Stimulated activated CD4-positive, alpha-beta T cell treated with anti-CD3 and anti-CD28 coated beads, Interleukin-4, amount 100 ng/mL, for 48 hours (primary cell): ENCODE measurements at places on chromosomes 5 and 9.

DNA sequence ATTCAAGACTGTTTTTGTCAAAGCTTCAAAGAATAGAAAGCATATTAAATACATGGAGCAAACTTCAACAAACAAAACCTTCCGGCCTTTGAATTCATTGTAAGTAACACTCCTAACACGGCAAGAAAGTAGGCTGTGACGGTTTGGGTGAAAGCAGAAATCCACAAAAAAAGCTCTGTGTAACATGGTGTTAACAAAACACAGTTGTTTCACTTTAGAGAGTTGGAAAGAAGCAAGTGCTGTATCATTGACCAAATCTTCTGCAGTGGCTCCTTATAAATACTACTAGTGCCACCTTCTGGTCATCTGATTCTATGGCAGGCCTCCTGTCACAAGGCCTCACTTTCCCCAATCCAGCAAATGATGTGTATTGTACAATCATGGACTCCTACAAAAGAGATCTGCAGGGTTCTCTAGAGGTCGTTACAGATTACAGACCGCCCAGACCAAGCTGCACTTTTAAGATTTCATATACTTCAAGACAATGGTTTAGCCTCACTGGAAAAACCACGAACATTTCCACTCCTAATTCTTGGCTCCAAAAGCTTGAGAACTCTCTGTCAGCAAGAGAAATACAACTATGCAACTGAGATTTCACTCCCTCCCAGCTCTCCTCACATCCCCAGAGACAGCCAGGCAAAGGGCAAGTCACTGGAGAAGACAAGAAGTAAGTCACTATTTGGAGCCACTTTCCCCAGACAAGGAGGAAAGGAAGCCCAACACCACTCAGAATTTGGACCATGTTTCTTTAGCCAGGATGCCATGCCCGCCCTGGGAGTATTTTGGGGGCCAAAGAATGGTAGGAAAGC, 196.2 kb downstream of the DTWD2 start:
- DNase-seq, result no peak

DNA sequence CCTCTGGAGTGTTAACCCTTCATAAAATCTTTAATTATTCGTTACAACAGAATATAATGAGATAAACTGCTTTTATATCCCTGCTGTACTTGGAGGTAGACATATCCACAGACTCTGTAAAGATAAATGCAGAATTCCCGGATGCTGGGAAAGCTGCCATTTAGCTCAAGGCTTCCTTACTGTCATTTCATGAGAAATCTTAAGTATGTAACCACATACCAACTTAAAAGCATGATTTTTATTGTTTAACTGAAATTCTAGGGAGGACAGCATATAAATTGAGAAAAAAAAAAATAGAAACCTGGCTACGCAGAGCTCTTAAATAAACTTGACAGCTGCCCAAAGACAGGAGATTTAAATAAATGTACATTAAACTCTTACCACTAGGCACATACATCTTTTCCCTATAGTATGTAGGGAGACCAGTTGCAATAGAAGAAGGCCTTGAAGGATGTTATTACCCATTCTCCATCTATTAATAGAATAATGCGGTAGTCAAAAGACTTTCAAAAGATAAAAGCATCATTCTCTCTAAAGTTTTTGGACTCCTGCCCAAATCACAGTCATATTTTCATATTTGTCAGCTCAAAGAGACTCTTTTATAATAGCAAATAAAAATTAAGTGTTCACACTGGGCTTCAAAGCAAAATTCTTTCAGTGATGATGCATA, 373.8 kb downstream of the NDUFS4 start:
- DNase-seq, result no peak

DNA sequence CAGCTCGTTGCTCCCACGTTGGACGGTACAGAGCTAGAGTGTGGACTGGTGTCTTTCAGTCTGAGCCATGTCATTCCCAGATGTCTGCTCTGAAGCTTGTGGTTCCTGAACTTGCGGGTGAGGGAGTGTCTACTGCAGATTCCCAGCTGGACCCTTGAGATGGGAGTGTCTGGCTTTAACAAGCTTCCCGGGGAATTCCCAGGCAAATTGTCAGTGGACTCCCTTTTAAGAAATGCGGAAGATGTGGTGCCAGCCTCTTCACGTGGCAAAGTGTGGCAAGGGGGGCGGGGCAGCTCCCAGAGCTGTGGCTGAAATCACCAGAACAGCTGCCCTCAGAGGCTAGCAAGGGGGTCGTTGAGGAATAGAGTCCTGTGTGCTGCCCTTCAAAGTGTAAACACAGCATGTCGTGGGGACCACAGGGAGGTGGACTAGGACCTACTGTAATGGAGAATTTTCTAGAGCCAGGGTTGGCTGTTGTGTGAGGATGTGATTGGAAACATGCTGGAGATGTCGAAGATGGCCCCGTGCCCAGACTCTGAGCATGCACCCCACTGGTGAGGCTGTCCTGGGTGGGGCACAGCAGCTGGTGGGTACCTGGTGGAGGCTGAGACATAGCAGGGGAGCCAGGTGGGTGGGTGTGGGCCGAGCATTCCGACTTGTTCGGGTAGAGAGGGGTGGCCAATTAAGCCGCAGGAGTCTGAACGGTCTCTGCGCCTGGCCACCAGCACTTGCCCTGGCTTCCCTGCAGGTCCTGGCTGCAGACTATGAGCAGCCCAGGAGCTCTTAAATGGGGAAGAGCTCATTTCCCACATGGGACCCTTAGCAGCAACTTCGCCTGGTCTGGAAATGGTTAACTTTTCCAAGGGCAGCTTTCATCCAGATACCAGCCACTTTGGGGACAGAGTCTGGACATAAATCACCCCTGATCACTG, 37.4 kb downstream of the PRRX2 start:
- no peak for DNase-seq

DNA sequence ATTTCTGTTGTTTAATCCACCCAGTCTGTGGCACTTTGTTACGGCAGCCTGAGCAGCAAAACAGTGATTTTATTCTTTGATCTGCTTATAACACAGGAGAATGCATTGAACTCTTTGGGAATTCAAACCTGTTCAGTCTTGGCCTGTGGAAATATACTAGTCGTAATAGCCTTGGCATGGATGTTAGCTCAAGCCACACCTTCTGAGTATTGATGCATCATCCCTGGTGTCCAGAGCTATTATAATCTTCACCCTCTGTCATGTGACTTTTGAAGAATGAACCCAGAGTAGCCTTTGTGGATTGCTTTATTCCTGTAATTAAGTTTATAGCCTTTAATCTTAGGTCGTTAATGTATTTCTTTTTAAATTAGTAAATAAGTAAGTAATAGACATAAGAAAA, 50.8 kb upstream of the TEX48 start:
- DNase-seq, result no peak

GRCh38 chr5:86716121-86716520, 98.4 kb downstream of the COX7C start:
- no peak for DNase-seq

GRCh38 chr9:124749781-124750180, 21.3 kb downstream of the NR6A1 start:
- no peak for DNase-seq

DNA sequence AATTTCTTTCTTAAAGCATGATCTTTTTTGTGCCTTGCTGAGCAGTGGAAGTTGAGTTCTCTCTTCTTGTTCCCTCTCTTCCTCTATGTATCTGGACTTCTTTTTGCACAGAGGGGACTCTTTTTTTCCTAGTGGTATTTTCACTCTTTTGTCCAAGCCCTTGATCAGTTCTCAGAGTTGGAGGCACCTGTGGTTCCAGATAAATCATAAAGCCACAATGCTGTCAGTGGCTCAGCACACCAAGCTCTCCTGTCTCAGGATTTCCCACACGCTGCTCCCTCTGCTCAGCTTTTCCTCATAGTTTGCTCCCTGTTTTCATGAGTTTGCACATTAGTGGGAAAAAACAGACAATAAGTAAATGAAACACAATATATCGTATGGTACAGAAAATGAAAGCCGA, 110.3 kb upstream of the ZNF608 start:
- no peak for DNase-seq

DNA sequence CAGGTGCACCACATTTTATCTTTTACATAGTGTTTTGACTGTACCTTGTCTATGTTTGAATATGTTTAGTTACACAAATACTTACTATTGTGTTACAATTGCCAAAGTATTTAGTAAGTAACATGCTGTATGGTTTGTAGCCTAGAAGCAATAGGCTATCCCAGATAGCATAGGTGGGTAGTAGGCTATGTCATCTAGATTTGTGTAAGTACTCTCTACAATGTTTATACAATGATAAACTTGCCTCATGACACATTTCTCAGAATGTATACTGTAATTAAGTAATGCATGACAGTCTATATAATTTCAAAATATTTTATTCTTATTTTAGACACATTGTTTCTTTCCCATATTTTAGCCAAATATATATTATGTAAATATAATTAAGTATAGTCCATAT, 836.8 kb upstream of the CDH9 start:
- DNase-seq, result no peak

- DNase-seq, result no peak
These were observed 70.3 kb downstream of the ZSWIM6 start for GRCh38 chr5:61402244-61402823.

GRCh38 chr5:76337953-76338451, 65.1 kb upstream of the IQGAP2 start:
- DNase-seq, result peak; percentile 14

DNA sequence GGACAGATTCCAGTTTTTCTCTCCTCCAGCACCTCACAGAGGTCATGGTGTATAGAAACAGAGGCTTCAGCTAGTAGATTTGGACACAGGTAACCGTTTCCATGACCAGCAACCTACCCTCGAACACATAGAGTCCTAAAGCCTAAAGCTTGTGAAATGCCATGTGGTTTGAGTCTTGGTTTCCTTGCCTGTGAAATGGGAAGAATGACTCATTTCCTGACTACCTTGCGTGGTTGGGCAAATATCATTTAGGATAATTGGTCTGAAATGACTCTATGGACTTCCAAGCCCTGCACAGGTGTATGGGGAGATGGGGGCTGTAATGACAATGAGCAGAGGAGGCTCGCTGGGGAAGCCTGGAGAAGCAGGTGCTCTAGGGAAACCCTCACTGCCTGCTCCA, 134.6 kb downstream of the TTLL11 start:
- no peak for DNase-seq

GRCh38 chr9:68417762-68418161, 61.4 kb downstream of the PGM5 start:
- no peak for DNase-seq

DNA sequence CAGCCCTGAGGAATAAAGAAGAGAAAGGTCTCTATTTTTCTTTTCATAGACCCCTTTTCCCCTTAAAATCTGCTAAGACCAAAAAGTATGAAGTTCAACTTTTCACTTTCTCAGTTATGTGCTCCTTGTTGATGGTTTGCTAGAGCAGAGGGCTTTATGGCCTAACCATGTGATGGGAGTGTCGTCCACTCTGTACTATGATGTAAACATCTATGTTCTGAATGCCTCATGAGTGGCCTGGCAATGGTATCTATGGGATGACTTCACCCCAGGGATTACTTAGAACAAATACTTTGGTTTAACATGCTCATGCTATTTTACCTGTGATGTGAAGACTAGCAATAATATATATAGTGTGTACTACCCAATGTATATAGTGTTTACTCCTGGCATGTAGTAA, 43.7 kb upstream of the MIER3 start:
- DNase-seq, result no peak

GRCh38 chr5:67196537-67197059, at the start of gene CD180:
Gene CD180, minus strand, starts transcription at chr5:67196799. Its CDS starts 158 bp downstream, at chr5:67196641.
- DNase-seq, result no peak

GRCh38 chr5:37533851-37534250, 154.7 kb downstream of the WDR70 start:
- DNase-seq, result no peak

DNA sequence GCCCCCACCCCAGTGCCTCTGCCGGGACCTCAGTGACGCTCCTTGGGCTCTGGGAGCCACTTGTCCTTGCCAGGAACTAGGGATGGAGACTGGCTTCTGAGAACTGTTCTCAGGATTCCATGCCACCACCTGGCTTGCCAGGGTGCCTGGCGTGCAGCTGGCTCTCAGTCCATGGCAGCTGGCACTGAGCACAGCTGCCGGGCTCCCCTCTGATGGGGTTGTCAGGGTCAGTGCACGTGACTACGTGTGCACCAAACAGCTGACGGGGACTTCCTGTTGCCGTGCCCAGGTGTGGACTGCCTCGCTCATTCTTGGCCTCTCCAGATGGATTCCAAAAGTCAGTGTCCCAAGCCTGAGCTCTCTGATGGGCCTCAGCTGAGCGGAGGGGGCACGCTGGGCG, 9.4 kb downstream of the KCNT1 start:
- DNase-seq, result no peak

GRCh38 chr5:6868575-6869215, 155.5 kb downstream of the TENT4A start:
- no peak for DNase-seq

GRCh38 chr5:80275347-80275746, 19.5 kb upstream of the SERINC5 start:
- no peak for DNase-seq

GRCh38 chr5:97383996-97384395, 200.9 kb upstream of the RIOK2 start:
- DNase-seq, result no peak

GRCh38 chr9:110329639-110330230, 7.9 kb downstream of the TXNDC8 start:
- DNase-seq, result no peak

DNA sequence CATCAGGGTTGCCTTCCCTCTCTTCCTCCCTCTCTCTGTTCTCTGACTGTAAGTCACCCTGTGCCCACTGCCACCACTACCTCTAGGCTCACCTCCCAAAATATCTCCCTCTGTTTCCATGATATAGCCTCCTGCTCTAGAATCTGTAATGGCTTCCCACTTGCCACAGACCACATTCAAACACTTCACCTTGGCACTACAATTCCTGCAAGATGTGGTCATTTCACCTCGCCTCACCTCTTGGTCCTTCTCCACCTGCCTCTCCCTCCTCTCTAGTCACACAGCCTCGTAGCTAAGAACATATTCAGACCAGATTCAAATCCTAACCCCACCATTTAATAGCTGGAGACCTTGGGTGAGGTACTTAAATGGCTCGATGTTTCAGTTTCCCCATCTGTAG, 56.9 kb downstream of the SERINC5 start:
- no peak for DNase-seq

DNA sequence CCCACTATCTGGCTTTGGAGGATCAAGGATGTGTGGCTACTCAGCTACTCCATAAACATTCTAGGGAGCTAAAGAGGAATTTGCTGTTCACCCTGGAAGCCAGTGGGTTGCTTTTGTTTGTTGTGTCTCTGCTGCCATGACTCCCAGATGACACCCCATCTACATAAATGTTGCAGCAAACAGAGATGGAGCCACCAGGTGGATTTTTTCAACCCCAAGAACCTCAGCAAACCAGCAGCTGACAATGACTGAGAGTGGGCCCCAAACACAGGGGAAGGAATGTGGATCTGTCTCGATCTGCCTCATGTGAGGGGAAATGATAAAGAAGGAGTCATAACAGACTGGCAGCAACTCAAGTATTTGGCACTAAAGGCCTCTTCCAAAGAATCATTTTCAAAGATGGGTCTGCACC, 132.7 kb upstream of the TNC start:
- DNase-seq, result no peak

GRCh38 chr5:158461240-158461854, 602.4 kb upstream of the CLINT1 start:
- no peak for DNase-seq
